Thyroid gland (tissue), 4 donors: ENCODE measurements at places on chromosomes 7 and 10.

DNA sequence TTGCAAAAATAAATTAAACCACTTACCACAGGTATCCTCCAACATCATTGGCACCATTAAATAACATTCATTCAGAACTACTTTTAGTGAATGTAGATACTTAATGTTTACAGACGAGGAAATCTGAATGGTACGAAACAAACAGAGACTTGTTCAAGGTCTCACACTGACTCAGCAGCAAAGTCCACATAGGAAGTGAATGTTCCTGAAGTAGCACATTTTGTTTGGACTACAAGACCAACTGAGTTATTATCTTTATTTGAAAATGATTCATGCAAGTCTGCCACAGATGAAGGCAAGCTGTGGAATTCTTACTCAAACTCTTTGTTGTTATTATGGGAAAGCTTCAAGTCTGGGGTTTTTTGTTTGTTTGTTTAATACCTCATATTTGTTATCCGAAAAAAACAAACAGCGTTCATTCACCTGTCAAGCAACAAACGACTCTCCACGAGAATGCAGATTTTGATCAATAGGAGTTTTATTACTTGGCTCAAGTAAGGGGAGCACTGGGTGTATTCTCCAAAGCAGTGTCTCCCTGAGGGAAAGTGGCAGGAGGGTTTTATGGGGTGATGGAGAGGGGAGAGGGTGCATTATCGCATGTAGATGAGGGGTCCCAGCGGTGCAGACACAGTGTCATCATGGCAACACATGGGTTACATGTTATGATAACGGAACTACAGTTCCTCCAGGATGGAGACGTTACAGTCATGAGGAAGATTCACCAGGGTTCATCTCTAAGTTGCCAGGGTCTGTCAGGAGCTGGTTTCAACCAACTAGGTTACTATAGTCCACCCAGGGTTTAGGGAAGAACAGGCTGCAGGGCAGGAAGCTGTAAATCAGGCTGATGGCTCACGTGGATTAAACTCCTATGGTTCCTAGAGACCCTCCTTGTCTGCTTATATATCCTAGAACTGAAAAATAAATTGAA, 147.7 kb upstream of the AKR1E2 start:
- no peak for DNase-seq

GRCh38 chr7:104784686-104785085, 229.3 kb upstream of the KMT2E start:
- no peak for DNase-seq

GRCh38 chr7:16504019-16504418, 22.6 kb upstream of the LRRC72 start:
- no peak for DNase-seq

- no peak for DNase-seq
Measured at GRCh38 chr10:474946-475345, 214.5 kb downstream of the DIP2C start.

DNA sequence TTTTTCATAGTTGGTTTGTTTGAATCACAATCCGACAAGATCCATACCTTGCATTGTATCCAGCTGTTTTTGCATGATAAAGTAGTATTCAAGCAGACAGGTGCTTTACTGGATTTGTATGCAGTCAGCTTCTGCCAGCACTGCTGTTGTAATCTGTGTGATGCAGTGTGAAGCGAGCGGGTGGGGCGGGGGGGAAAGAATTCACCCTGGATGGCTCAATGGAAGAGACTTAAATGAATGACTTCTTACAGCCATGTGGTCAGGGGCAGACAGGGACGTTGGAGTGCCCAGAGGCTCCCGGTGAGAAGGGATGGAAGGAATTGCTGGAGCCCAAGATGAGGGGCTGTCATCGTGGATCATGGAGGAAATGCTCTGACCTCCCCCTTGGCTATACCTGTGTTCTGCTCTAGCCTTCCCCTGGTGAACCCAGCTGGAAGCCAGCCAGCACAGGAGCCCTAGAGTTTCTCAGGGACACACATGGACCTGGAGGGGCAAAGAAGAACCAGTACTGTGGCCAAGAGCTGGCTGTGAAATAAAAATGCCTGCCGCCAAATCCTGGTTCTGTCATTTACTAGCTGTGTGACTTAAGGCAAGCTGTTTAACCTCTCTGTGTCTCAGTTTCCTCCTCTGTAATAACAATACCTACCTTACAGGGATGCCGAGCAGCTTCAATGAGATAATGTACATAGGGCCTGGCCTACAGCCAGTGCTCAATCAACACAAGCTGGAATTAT, 14.1 kb downstream of the NFE2L3 start:
- no peak for DNase-seq

GRCh38 chr10:4070184-4070583, 285.2 kb upstream of the KLF6 start:
- no peak for DNase-seq

GRCh38 chr10:120559800-120560199, 102.8 kb downstream of the PLPP4 start:
- no peak for DNase-seq

DNA sequence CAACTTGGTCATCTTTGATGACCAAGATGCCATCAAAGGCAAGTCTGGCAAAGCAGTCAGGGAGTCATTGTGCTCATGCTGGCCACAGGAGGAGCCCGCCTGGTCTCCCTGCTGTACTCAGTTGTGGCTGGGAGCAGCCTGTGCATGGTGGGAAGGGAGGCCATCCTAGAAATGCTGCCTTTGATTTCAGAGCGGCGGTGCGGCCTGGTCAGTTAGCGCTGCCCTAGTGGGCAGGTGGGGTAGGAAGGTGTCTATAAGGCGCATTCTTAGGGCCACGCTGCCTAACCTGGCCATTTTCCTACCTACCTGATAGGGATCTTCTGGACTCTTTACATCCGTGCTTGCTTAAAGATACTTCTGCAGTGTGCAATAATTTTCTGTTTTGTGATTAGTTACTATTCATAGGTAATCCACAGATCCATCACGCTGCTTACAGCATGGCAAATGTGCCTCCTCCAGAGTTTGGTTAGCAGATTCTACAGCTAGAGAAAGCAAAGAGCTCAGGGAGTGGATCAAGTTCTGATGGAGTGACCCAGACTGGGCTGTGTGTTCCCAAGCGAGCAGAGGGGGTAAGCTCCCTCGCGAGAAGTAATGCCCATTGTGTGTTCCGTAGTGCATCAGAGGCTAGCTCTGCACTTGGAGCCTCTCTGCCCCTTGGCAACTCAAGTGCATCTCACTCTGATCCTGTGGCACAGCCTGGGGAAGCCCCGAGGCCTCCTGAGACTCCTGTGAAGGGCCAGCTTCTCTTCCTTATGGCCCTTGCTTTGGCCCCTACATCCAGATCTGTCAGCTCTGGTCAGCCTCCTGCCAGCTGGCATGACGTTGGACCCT, 970.1 kb upstream of the ZNF722 start:
- no peak for DNase-seq

DNA sequence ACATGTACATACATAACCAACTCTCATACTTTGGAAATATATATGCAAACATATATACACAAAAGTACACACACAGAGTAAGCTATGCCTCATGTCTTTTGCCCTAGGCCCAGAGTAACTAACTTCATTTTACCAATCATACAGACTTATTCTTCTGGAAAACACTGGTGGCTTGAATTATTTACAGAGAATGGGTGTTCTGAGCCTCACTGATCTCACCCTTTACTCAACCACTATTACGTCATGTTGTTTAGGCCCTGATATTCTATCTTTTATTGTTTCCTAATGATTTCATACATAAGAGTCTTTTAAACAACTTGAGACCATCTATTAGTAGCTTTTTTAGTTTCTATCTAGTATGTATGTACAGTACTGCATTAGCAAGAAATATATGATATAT, 43.0 kb downstream of the ANK3 start:
- no peak for DNase-seq

GRCh38 chr7:132783824-132784223, 207.6 kb upstream of the PLXNA4 start:
- no peak for DNase-seq

- DNase-seq = peak; percentile 32
Measured at GRCh38 chr7:77940647-77941046, 142.1 kb downstream of the PHTF2 start.

GRCh38 chr10:110679486-110680272, 35.5 kb downstream of the RBM20 start:
- DNase-seq = no peak

DNA sequence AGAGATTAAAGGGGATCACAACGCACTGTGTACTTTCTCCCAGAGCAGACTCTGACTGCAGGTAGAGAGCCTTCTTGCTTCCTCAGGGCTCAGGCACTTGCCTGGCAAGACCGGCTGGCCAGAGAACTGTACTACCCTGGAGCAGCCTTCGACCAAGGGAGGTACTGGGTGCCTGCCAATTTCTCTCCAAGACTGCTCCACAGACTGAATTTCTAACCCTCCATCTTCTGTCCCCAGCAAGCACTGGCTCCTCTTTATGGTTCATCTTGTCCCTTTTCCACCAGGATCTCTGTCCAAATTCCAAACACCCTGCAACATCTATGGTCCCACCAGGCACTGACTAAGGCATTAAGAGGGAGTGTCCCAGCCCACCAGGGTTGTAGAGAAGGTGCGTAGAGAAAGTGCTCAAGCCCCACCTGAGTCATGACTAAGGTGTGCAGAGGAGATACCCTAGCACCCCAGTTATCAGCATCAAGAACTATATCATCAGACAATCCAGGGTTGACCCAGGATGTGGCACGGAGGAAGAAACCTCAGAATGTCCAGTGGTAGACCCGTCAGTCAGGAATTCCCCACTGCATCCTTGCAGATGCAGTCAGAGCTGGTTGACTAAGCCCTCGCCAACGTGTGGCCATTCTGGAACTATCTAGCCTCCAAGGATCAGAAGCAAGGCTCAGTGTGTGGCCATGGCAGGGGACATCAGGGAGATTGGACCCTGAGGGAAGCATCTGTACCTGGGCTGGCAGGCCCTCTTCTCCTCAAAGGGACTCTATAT, 60.9 kb upstream of the CAMK2B start:
- DNase-seq = peak; percentile 71

DNA sequence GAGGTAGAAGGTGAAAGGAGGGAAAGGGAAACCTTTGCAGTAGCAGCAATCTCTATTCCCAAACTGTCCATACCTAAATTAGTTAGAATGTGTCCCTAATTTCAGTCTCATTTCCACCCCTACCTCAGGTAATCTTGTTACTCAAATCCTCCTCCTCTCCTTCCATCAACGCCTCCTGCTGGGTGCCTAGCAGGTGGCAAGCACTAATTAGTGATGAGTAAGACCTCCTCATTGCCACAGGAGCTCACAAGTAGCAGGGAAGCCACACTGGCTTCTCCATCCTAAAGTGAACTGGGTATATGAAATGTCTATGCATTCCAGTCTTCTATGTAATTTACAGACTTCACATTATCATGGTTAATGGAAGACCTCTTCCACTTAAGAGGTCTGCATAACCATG, 25.7 kb upstream of the FAM133B start:
- no peak for DNase-seq

- no peak for DNase-seq
Measured at GRCh38 chr10:51384971-51385370, 310.7 kb downstream of the PRKG1 start.

DNA sequence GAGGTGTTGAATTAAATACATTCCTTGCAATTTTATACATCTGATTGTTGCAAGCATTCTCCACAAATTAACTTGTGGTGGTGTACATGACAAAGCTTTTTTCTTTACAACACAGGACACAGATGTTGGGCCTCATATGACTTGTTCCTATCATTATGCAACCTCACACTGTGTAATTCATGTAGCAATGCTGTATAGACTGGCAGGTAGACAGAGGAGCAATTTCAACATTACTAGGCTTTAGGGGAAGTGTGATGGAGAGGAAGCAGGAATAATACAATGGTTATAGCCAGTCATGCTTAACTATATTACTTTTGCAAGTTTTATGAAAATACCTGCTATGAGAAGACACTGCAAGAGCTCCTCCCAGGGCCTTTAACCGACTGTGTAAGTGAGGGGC, 832.1 kb downstream of the CNTNAP2 start:
- no peak for DNase-seq

GRCh38 chr10:93026072-93026471, 34.5 kb upstream of the CYP26C1 start:
- DNase-seq = no peak

DNA sequence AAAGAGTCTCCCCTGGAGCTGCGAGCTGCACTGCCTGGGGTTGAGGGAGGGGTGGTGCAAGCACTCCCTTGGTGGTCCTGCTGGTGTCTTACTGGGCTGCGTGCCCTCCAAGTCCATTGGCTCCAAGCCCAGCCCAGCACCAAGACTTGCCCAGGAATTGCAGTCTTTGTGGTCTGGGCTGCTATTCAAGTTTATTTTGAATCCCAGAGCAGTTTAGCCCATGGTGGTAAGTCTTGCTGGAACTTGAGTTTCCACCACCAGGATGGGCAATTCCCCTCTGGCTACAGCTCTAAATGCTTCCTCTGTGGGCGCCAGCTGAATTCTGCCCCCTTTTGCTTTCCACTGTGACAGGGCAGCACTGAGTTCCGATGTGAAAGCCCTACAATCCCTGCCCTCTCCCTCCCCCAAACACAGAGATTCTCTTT, 25.1 kb downstream of the GALNT11 start:
- DNase-seq = peak; percentile 29

DNA sequence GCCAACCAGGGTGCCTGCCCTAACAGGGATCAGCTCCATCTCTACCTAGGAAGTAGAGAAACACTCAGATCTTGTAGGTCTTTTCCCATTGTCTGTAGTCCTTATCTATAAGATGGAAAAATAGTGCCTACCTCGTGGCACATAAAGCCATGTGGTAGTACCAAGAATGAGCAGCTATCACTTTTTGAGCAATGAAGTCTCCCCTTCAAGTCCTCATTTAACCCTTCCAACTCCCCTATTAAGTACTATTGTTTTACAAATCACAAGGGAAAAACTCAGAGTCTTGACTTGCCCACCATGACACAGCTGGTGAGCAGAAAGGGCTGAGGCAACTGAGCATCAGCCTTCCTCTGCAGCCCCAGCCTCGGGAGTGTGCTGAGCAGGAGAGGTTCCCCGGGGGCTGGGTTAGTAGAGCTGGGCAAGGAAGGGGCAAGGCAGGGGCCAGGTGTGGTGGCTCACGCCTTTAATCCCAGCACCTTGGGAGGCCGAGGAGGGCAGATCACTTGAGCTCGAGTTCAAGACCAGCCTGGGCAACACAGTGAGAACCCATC, 3.3 kb downstream of the FRAT2 start:
- no peak for DNase-seq

DNA sequence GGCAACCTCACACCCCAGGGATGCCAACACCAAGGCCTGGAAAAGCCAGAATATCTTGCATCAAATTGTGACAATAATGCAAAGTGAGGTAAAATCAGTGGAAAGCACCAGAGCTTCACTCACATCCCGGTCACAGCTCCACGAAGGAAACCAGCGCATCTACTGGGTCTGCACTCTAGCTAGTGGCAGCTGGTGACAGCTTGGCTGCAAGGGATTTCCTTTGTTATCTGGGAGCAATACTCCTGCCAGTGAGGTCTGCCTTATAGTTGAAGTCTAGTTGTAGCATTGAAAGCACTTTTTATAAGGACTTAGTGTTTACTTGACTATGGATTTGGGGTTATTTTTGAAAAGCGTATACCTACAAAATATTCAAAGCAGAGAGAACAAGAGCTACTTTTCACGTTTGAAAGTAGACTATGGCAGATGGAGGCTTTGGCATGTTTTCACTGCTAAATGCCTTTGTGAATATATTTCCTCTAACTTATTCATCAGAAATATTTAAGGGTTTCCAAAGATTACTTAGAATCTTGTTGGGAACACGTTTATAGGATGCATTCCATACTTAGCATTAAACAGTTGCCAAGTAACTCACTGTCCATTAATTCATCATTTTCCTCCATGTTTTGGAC, 26.1 kb downstream of the WDFY4 start:
- no peak for DNase-seq
